Neural progenitor cell (in vitro differentiated cells): ENCODE measurements at places on chromosomes 7 and 10.

GRCh38 chr10:50512743-50513416 is 110.9 kb downstream of the SGMS1 start:
- no peaks in the 10 kb centered on the region for H3K36me3 ChIP-seq
- H3K27ac ChIP-seq = no peak overlapping the region
- peaks cover 22% of the 10 kb centered on the region for H3K4me1 ChIP-seq
- H3K4me3 ChIP-seq = no peak overlapping the region

DNA sequence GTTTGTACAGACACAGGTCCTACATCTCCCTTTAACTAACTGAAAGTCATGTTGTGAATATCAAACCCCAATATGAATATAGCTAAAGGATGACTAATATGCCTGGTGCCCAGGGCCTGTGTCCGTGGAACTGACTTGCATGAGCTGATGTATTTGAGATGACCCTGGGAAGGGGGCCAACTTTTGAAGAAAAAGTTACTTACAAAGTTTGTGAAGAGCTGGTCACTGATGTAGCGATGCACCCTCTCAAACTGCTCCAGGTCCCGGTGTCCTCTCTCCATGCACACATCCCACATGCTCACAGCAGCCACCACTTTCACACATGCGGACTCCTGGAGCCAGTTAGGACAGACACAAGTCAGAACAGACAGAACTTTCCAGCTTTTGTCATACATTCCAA is 106.2 kb downstream of the ABCC2 start:
- H3K27ac ChIP-seq = no peak overlapping the region
- peaks cover 24% of the 10 kb centered on the region for H3K36me3 ChIP-seq
- no peaks in the 10 kb centered on the region for H3K4me1 ChIP-seq
- H3K27me3 ChIP-seq = no peaks in the 10 kb centered on the region

DNA sequence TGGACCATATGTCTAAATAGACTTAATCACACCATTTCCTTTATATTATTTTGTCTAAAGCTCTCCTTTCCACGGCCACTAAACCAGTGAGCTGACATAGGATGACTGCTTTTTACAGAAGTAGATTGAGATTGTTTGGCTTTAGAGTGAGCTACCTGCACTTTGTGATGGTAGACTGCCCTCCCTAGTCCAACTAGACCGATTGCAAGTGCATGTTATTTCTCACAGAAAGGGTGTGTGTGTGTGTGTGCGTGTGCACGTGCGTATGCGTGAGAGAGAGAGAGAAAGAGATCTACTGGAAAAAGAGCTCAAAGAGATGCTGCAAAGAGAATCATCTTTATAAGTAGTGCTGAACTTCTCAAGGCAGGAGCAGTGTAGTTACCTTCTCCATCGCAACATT is 60.7 kb downstream of the VCL start:
- no peak overlapping the region for H3K27ac ChIP-seq
- peak; percentile 28 for DNase-seq
- no peaks in the 10 kb centered on the region for H3K36me3 ChIP-seq

DNA sequence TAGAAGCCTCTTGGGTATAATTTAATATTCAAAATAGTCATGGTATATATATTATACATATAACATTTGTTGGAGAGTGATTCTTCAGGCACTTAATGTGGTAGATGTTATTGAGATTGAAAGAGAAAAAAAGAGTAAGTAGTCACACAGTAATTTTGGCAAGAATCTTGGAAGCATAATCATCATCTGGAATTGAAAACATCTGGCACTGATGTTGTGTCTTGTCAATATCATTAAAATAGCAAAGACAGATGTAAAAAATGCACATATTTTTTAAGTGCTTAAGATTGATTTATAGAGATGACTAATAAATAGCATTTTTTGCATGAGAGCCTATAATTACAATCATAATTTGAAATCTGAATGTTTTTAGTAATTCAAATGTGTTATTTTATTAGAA is 9.5 kb downstream of the SEMA3D start:
- no peaks in the 10 kb centered on the region for H3K36me3 ChIP-seq
- H3K4me1 ChIP-seq = no peaks in the 10 kb centered on the region
- no peak overlapping the region for H3K4me3 ChIP-seq
- no peaks in the 10 kb centered on the region for H3K27me3 ChIP-seq

DNA sequence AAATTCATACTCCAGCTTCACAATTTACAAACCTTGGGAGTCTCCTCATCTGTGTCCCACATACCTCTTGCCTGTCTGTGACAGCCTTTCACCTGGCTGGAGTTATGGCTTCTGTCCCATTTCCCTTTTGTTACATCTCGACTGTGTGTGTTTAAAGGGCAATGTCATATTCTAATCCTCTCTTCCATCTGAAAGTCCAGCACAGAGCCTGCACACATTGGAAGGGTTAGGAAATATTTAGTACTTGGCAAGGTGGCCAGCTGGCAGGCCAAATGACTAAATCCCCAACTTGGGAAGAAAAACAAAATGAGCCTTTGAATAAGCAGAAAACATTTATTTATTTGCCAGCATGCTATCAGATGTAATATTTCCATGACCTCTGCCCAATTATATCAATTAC is 120.1 kb upstream of the STK17A start:
- no peaks in the 10 kb centered on the region for H3K27me3 ChIP-seq
- H3K27ac ChIP-seq = no peak overlapping the region
- no peaks in the 10 kb centered on the region for H3K36me3 ChIP-seq
- H3K4me3 ChIP-seq = no peak overlapping the region
- peaks cover 8% of the 10 kb centered on the region for H3K4me1 ChIP-seq

GRCh38 chr7:84455788-84456187 is 261.2 kb upstream of the SEMA3A start:
- no peak overlapping the region for H3K27ac ChIP-seq
- no peak for DNase-seq
- H3K4me3 ChIP-seq = no peak overlapping the region

GRCh38 chr10:119377451-119377957 is 165.0 kb downstream of the RGS10 start:
- H3K27me3 ChIP-seq = no peaks in the 10 kb centered on the region
- no peaks in the 10 kb centered on the region for H3K36me3 ChIP-seq
- no peak for DNase-seq
- H3K4me1 ChIP-seq = peaks cover 23% of the 10 kb centered on the region
- H3K27ac ChIP-seq = no peak overlapping the region

- no peak overlapping the region for H3K27ac ChIP-seq
- no peaks in the 10 kb centered on the region for H3K27me3 ChIP-seq
- peak overlapping the region; percentile 46 for H3K4me3 ChIP-seq
Observed at GRCh38 chr10:24951201-24952142, 934 bp downstream of the PRTFDC1 start.

DNA sequence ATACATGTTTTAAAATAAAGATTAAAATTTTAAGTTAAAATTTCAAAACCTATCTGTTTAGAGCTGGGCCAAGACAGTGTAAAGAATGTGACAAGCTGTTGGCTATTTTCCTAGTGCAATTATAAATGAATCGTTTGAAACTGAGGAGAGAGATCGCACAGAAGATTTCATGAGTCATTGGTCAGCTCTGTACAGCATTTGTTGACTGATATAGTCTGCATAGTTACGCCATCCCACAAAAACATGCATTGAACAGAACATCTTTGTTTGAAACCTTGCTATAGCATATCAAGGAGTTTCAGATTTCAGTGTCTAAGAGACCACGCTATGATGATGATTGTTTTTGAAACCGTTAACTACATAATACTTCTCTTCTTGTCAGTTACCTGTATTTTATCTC is 1.3 kb upstream of the C10orf67 start:
- no peak overlapping the region for H3K27ac ChIP-seq
- no peak for DNase-seq
- no peaks in the 10 kb centered on the region for H3K36me3 ChIP-seq
- H3K27me3 ChIP-seq = peaks cover 32% of the 10 kb centered on the region
